NCI-H748 treated with DMSO at 0.1 percent for 48 hours (cell line): ENCODE measurements at places on chromosomes 1 and 21.
A peak's percentile ranks its signal among the peaks of the same experiment; 100 is the strongest.

DNA sequence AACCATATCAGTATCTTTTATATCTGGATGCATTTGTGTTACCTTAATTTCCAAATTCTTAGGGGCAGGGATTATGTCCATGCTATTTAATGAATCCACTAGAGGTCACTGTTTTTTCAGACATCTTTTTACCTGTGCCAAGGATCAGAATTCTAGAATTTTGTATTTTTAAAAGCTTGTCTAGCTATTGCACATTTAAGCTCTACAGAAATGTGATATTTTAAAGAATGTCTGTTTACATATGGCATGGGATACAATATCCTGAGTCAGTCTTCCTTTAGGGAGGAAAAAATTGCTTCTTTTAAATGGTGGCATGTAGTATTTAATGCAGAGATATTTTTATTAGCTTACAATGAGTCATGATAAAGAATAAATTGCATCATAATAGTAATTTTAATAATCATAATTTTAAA is 11.3 kb downstream of the RPAP2 start:
- peak; percentile 17 for DNase-seq

- no peak for DNase-seq
Observed at GRCh38 chr21:32565856-32566465, 19.4 kb downstream of the TCP10L start.

DNA sequence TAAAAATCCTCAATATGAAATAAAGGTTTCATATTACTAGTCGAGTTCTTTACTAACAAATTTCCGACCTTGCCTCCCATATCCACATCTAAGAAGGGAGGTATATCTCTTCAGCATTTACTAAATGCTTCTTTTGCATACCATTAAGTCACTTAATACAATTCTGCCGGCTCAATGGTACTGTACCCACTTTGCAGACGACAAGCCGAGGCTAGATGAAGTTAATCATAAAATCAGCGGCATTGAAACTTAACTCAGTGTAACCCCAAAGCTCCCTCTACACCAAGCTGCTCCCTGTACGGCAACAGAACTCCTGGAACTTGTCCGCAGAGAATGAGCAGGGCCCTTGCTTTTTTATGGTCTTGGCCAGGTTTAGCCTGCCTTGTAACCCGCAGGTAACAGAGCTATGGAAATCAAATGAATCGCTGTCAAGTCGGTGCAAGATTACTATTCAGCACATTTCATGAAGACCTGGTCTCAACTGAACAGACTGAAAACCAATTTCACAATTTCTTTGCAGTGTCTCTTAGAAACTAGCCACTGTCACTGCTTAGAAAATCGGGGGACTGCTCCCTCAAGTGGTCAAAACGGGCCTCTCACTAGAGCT is 738 bp downstream of the INTS7 start:
- DNase-seq = no peak

DNA sequence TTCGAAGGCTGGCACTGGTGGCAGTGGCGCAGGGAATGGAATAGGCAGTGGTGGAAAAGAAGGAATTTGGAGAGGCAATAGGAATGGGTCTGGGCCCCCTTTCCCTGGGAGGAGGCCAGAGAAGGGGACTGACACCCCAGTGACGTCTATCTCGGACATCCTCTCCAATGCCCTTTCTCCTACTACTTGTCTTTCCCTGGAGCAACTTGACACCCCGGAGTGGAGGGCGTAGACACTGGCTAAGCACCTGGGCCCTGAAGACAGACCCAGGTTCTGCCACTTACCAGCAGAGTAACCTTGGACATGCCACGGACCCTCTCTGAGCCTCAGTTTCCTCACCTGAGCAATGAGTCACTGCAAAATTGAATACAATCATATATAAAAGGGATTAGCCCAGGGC is 86.8 kb downstream of the CAMK2N1 start:
- DNase-seq = no peak

- no peak for DNase-seq
Observed at GRCh38 chr1:185363205-185363604, 46.2 kb upstream of the IVNS1ABP start.

GRCh38 chr1:159891275-159892157 is 8.4 kb downstream of the CFAP45 start:
- DNase-seq = peak; percentile 71

DNA sequence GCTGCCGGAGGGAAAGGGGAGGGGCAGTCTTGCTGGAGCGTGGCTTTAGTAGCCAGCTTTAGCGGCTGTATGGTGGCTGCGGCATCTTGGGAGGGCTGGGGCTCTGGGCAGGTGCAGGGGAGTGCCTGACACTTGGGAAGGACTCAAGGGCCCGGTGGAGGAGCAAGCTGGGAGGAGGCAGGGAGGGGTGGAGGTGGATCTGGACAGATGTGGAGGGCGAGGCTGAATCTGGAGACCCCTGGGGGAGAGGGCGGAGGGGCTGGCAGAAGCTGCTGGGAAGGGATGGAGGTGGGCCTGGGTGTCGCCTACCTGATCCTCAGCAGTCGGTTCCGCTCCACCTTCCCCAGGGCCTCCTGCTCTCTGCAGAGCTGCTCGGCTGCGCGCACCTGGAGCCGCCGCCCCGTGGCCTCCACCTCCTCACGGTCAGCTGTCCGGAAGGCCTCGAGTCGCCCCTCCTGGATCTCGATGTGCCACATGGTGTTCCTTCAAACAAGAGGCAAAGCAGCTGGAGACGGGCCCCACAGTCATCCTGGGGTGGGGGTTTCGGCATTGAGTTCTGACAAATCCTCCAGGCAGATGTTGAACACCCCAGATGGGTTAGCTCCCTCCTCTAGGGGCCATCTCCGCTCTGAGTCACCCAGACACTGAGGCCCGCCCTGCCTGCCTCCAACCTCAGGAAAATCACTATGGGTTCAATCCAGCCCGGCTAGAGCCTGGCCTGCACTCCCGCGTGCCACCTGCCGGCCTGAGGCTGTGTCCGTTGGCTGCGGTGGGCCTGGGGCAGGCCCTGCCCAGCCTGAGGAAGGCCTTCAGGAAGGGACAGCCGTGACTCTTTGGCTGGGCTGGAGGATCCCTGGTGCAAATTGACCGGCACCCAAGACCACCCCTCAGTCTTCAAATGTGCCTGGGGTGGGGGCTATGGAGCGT is 29.6 kb downstream of the CFAP74 start:
- DNase-seq = no peak

DNA sequence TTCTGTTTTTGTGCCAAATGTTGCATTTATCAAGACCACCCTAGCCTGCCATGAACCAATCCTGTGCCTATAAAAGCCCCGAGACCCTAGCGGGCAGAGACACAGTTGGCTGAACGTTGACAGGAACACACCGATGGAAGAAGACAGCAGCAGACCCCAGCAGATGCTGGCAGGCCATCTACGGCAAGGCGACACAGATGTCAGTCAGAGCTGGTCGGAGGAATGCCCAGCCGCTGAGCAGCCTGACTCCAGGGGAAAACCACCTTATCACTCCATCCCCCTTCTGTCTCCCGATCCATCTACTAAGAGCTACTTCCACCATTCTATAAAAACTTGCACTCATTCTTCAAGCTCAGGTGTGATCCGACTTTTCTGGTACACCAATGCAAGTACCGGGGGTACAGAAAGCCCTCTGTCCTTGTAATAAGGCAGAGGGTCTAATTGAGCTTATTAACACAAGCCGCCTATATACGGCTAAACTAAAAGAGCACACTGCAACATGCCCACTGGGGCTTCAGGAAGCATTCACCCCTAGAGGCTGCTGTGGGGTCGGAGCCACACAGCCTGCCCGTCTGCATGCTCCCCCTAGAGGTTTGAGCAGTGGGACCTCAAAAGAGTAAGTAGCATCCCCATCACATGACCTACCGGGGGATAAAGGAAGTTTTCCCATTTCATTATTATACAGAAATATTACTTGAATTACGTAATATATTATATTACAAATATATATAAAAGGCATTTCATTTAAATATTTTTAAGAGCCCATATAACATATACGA is 1156.3 kb upstream of the B3GALT2 start:
- no peak for DNase-seq

- DNase-seq = no peak
Observed at GRCh38 chr1:13823126-13823880, 123.3 kb downstream of the PRDM2 start.

GRCh38 chr1:50878434-50878833 is 81.6 kb downstream of the FAF1 start:
- no peak for DNase-seq

DNA sequence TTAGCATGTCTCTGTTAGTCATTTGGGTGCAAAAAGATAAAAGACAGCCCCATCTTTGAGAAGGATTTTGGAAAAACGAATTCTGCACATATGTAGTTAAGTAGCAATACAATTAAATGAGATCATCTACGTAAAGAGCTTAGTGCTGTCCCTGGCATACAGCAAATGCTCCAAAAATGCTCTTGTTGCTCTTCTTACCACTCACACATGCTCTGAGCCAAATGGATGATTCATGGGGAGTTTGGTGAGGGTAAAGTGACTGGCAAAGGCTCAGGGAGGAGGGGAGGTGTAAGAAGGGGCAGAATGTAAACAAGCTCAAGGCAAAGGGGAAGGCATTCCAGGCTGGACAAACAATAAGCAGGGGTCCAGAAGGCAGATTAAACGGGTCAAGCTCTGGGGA is 191.9 kb downstream of the AK5 start:
- no peak for DNase-seq

GRCh38 chr1:160706526-160707235 is 4.9 kb downstream of the CD48 start:
- no peak for DNase-seq

DNA sequence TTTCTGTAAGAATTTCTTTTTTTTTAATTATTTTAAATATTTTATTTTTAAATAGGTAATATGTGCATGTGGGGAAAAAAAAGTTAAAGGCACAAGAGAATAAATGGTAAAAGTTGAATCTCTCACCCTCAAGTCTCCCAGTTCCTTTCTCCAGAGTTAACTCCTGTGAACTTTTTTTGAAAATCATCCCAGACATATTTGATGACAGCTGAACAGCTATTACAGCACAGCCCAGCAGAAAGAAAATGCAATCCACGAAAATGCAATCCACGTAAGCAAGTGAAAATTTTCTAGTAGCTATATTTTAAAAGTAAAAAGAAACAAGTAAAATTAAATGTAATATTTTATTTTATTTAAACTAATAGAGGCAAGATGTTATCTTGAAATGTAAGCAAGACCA is 310.0 kb upstream of the RUNX1 start:
- no peak for DNase-seq

GRCh38 chr1:236957235-236957634 is 47.0 kb downstream of the MT1HL1 start:
- DNase-seq = no peak

- no peak for DNase-seq
Observed at GRCh38 chr1:77817368-77818209, 38.1 kb downstream of the MIGA1 start.

DNA sequence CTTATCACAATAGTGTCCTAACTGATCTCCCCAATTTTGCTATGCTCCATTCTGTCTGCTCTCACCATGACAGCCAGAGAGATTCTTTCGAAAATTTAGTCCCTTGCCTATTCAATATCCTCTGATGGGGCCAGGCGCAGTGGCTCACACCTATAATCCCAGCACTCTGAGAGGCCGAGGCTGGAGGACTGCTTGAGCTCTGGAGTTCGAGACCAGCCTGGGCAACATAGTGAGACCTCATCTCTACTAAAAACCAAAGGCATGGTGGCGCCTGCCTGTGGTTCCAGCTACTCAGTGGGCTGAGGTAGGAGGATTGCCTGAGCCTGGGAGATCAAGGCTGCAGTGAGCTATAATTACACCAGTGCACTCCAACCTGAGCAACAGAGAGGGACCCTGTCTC is 16.1 kb upstream of the PDZK1IP1 start:
- DNase-seq = no peak

- DNase-seq = no peak
Observed at GRCh38 chr21:22044431-22044830, 1046.2 kb downstream of the NCAM2 start.

- no peak for DNase-seq
Observed at GRCh38 chr1:183103147-183103546, 79.9 kb downstream of the LAMC1 start.

DNA sequence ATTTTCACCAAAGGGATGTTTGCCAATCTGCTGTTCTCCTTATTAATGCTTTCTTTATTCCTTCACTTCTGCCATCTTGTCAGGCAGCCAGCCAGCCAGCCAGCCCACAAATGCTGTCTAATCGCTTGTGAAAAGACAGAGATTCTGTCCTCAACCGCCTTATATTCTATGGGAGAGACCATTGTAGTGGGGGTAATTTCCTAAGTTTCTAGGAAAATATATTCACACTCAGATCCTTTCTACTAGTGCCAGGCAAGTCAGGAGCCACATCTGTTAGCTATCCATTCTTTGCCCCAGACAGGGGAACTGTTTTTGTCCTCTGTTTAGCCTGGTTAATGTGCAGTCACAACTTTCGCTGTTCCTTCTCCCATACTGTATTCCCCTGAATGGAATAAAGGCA is 1023.1 kb downstream of the ADGRL2 start:
- DNase-seq = no peak

- DNase-seq = no peak
Observed at GRCh38 chr1:92484472-92485380, 2.0 kb downstream of the GFI1 start.

GRCh38 chr1:154276797-154277196 is 4.4 kb downstream of the HAX1 start:
- DNase-seq = no peak

GRCh38 chr1:67833602-67833940 is 304 bp upstream of the GNG12 start:
- DNase-seq = no peak

DNA sequence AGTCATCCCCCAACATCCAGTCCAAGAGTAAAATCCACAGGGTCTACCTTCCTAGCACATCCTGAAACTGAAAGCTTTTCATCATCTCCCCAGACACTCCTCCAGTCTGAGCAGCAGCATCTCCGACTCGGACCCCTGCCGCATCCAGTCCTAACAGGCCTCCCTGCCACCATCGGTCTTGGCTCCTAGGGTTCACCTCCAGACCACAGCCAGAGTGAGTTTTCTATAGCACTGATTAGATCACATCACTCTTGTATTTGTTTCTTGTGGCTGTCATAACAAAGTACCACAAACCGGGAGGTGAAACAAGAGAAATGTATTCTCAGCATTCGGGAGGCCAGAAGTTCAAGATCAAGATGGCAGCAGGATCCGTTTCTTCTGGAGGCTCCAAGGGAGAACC is 187.8 kb downstream of the TOMM20 start:
- DNase-seq = no peak

DNA sequence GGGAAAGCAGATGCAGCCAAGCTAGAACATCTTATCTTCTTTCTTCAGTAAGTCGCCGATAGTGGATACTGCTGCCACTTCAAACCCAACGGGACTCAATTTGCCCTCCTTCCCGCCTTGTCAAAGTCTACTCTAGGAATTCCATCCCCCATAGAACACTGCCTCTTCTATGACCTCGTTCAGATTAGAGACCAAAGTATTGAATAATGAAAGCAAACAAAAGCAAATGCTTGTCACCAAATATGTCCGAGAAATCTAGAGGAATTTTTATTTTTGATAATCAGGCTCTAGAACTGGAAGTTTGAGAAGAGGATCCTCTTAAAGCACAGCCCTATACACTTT is 853 bp upstream of the RRAGC start:
- DNase-seq = no peak
